NAMALWA (cell line): ENCODE measurements at places on chromosomes 5 and 9.

- peak; percentile 55 for DNase-seq
Measured at GRCh38 chr9:133726401-133727276, 11.5 kb downstream of the SARDH start.

DNA sequence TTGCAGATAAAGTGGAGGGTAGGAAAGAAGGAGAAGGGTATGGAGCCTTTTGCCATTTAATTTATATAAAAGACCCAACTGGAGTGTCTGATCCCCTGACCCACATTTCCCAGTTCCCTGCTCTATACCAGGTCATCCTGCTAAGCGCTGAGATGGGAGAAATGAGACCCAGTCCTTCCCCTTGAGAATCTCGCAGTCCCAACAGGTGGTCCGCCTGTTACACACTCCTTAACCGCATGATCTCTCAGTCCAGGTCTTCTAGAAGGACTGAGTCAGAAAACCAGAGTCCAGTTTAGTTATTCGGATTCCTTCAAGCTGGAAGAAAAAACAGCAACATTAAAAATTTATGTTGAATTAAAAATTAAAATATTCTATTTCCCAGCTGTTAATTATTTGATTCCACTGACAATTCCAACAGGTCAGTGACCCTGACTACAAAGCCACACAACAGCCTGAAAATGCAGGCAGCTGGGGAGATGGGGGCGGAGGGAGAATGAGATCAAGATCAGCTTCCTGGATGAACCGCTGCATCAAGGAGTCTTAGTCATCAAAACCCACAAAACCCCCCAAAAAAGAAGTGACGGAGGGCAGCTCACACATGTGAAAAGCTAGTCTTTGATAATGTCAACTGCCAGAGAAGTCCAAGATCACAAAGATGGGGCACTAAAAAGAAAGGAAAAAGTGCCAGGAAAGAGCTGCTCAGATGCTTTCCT lies 44.0 kb downstream of the GGTA1 start:
- DNase-seq = no peak

DNA sequence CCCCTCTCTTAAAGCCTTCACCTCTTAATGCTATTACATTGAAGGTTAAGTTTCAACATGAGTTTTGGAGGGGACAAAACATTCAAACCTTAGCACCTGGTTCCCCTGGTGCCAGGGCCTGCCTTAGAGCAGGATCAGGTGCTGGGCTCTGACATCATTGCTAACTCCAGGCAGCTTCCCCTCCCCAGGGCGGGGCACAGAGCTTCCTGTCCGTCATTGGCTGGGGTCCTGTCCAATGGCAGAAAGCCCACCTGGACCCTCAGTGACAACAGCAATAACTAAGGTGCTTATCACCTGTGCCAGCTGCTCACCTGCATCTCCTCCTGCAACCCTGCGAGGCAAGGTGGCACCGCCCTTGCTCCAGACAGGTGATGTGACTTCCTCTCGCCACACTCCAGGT lies 177.4 kb downstream of the NSG2 start:
- no peak for DNase-seq

DNA sequence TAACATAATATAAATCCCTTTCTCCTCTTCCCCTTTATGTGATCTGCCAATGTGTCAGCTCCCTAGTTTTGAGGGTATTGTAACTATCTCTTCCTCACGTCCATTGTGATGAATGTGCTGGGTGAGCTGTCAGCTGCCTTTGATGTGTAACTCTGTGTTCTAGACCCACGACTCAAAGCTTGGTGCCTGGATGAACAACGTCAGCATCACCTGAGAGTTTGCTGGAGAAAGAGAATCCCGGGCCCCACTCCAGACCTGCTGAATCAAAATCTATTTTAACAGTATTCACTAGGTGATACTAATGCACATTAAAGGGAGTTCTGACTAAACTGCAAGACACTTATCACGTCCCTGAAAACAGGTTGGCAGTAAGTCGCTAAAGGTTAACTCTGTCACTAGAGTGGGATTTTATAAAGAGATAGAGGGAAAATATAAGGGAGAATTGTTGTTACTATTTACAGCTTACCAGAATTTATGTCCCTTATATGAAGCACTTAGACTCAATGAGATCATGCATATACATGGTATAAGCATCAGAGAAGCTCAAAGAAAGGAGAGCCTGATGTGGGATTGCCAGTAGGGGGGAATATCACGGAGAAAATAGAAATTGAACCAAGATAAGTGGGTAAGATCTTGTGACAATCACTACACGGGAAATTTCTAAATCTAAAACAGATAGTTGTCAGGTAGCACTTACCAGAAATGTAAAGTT lies 423.8 kb upstream of the SLC30A5 start:
- no peak for DNase-seq

GRCh38 chr9:19255821-19256220 lies 25.3 kb downstream of the DENND4C start:
- no peak for DNase-seq

GRCh38 chr9:90325913-90326653 lies 316.5 kb downstream of the DIRAS2 start:
- no peak for DNase-seq

DNA sequence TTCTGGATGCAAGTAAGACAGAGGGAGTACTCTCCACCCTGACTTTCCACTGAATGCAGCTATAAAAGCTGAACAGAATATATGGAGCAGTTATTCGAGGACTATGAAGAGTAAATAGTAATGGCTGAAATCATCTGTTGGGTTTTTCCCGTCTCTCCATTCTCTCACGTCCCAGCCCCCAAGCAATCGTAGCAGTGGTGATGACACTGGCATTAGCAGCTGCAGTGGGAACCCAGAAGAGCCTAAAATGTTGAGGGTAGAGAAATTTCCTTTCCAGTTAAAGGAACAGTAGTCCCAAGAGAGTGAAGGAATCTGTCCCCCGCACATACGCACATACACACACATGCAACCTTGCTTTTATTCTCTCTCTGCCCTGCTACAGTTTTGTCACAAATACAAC lies 33.2 kb downstream of the MED27 start:
- no peak for DNase-seq

DNA sequence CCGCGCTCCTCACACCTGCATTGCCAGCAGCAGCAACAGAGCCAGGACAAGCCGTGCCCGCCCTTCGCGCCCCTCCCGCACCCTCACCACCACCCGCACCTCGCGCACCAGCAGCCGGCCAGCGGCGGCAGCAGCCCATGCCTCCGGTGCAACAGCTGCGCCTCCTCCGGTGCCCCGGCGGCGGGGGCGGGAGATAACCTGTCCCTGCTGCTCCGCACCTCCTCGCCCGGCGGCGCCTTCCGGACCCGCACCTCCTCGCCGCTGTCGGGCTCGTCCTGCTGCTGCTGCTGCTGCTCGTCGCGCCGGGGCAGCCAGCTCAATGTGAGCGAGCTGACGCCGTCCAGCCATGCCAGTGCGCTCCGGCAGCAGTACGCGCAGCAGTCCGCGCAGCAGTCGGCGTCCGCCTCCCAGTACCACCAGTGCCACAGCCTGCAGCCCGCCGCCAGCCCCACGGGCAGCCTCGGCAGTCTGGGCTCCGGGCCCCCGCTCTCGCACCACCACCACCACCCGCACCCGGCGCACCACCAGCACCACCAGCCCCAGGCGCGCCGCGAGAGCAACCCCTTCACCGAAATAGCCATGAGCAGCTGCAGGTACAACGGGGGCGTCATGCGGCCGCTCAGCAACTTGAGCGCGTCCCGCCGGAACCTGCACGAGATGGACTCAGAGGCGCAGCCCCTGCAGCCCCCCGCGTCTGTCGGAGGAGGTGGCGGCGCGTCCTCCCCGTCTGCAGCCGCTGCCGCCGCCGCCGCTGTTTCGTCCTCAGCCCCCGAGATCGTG lies 517 bp downstream of the KCNN2 start:
- no peak for DNase-seq

DNA sequence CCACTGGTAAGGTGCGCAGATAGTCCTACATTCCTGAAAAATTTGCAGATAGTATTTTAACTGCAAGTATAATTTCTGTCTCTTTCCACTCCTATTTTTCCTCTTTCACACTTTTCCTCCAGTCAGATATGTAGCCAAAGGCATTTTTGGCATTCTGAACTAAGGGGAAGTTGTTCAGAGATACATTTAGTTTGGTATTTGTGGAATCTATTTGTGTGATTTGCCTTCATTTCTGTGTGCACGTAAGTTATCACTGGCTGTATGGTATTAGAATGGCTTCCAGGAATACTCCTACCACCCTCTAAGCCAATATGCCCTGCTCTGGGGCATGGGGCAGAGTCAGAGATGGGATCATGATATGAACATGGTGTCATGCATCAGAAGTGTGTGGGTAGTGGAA lies 45.8 kb upstream of the GRAMD2B start:
- DNase-seq = no peak

DNA sequence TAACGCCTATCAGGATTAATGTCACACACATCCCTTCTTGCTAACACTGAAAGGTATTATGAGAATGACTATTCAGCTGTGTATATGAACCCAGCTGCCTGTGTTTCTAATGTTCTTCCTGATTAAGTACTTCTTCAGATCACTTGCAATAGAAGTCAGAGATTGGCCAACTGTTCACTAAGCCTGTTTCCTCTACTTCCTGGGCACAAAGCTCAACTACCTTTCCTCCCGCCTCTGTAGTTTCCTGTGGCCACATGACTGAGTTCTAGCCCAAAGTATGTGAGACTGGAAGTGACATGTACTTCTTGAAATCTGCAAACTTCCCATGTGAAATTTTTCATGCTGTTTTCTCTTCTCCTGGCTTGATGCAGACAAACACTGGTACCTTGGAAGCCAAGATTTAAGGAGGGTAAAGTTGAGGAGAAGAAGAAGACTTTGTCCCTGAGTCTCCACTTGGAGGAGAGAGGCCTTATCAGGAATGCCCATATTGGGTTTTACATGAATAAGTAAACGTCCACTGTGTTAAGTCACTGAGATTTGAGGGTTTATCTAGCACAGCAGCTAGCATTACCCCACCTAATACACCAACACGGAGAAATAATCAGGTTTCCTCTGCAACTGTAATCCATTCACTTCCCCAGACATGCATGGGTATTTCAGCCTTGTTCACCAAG lies 58.6 kb downstream of the SLIT3 start:
- DNase-seq = no peak

GRCh38 chr9:91119142-91119541 lies 242.6 kb downstream of the AUH start:
- no peak for DNase-seq

DNA sequence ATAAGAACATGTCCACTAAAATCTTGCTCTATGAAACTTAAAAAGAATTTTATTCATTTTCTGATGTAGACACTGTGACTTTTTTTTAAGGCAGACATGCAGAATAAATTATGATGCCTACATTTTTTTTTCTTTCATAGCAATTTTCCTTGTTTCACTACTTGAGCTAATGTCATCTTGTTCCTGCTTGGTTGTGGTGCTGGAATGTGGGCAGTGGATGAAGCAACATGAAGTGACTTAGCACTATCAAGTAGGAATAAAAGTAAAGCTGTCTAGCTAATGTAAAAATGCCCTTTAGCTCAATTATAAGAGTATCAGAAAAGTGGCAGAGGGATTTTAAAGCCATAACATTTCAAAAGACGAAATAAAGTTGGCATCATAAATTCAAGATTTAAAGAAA lies 191.0 kb downstream of the ADAMTS6 start:
- no peak for DNase-seq

- no peak for DNase-seq
Measured at GRCh38 chr9:81613002-81613812, 76.1 kb downstream of the TLE1 start.

- DNase-seq = no peak
Measured at GRCh38 chr5:149389552-149390495, 10.7 kb upstream of the IL17B start.

GRCh38 chr5:94793113-94793815 lies 174.8 kb downstream of the SLF1 start:
- DNase-seq = peak; percentile 83

DNA sequence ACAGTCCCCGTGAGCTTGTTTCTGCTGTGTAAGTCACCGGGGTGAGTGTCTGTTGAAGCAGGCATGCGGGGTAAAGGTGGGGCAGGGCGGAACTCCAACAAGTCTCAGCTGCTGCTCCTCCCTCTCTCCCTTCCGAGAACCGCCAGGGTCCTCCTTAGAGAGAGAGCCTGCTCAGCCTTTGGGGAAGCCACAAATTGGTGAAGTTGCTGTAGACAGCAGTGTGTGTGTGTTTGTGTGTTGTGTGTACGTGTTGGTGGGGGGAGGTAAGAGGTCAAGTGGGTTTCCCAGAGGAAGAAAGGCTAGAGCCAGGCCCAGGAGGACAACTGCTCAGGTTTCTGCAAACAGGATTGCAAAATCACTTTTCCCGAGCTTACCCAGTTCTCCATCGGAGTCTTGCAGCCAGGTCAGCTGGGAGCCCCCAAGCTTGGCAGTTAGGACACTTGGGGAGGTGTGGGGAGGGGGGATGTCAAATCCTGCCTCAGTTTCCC lies 38.9 kb upstream of the DAB2IP start:
- no peak for DNase-seq

DNA sequence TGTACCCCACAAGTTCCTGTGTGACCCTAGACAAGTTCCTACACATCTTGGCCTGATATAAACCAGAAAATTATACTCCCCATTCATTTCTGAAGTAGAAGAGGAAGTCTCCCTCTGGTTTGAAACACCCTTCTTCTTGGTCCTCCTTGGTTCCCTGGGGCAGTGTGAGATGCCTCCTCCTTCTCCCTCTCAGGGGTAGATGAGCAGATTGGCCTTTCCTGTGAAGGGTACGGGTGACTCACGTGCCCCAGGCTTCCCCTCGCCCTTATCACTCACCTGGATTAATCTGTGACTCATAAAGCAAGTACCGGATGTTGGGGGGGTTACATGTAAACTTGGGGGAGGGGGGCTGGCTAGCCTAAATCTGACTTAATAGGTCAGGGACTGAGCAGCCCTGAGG lies 11.1 kb upstream of the AQP3 start:
- DNase-seq = no peak

DNA sequence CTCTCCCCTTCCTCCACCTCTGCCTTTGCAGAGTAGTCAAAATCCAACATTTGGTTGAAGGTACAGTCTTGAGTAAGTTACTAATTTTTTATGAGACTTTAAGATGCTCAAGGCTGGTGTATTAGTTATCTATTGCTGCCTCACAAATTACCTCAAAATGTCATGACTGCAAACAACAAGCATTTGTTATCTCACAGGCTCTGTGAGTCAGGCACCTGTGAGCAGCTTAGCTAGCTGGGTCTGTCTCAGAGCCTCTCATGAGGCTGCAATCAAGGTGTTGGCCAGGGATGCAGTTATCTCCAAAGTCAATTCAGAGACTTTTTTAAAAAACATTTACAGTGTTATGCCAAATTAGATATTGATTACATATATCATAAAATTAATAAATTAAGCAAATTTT lies 371.3 kb upstream of the RGMB start:
- DNase-seq = no peak

- DNase-seq = no peak
Measured at GRCh38 chr9:121674952-121675351, 23.5 kb downstream of the DAB2IP start.

GRCh38 chr9:95316794-95317118 lies 753 bp downstream of the FANCC start:
- peak; percentile 83 for DNase-seq
